A549 treated with RU486 at 1 μM for 4 hours (cell line): ENCODE measurements at places on chromosomes 2 and 18. TPM values are rescaled to one million over a fixed set of nuclear protein-coding genes. Genes with fewer than 3 reads are reported as not detected.

Gene UGT1A5
- not detected in 5 replicates for total RNA-seq

Gene RBM43
- 2.1 to 4.0 TPM (median 3.8 TPM) in 5 replicates for total RNA-seq

Gene LHCGR
- not detected in 5 replicates for total RNA-seq

Gene FBXO48
- 0.45 to 0.56 TPM (median 0.49 TPM) in 5 replicates for total RNA-seq

Gene CHRNG
- not detected in 5 replicates for total RNA-seq

Gene LRATD1
- 0.06 to 0.07 TPM in 2 of 5 replicates, not detected in the others for total RNA-seq

Gene APOB
- total RNA-seq, result 0.39 TPM in 1 of 5 replicates, not detected in the others

Gene FAP
- 0.06 TPM in 1 of 5 replicates, not detected in the others for total RNA-seq

Gene CFAP53
- total RNA-seq, result 0.13 to 0.37 TPM (median 0.15 TPM) in 5 replicates

Gene ST8SIA5
- 0.32 TPM in 1 of 5 replicates, not detected in the others for total RNA-seq

Gene GAD1
- 0.39 to 0.63 TPM (median 0.42 TPM) in 5 replicates for total RNA-seq

Gene KCNF1
- total RNA-seq, result 24.5 to 43.7 TPM (median 39.9 TPM) in 5 replicates

Gene RBM44
- total RNA-seq, result 0.14 to 0.33 TPM (median 0.18 TPM) in 5 replicates

Gene KHK
- 6.9 to 9.7 TPM (median 8.9 TPM) in 5 replicates for total RNA-seq

Gene ASAP2
- 24.6 to 41.0 TPM (median 37.0 TPM) in 5 replicates for total RNA-seq

Gene FAM237A
- not detected in 5 replicates for total RNA-seq

Gene VWA3B
- total RNA-seq, result 0.51 to 0.77 TPM (median 0.62 TPM) in 3 of 5 replicates, not detected in the others
